Activated CD4-positive, alpha-beta T cell treated with anti-CD3 and anti-CD28 coated beads, Interleukin-2, amount 10 ng/mL, durations not matched to agents 7 days and 5 days (primary cell): ENCODE measurements at places on chromosomes 7 and 10.

DNA sequence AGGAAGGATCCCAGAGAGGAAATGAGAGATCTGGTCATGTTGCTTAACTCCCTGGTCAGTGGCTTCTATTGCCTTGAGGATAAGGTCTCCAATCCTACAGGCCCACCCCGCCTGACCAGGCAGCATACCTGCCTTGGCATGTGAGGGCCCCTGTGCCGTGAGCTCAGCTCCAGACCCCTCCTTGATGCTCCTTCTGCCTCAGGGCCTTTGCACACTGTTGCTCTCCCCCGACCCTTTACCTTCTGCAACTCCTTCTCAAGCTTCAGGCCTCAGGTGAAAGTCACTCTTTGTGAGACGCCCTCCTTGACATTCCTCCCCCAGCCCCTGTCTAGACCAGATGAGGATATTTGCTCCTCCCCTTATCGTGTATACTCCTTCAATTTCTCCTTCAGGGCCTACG lies 62.8 kb downstream of the FAM241B start:
- DNase-seq: no peak

DNA sequence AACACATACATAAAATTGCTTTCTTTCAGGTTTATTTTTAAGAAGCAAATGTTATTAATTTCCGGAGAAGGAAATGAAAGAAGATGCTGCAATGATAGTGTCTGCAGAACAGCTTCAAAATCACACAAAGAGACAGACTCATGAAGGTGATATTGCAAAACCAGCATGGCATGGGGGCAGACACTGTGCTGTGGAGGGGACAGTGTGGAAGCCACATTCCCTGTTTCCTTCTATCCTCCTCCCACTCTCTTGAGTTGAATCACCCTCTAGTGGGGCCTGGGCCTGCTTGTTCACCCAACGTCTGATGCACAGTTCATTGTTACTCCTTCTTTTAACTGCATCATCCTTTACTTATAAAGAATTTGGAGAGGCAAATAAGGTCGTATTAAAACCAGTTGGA lies 104.0 kb upstream of the INSIG1 start:
- DNase-seq: no peak

DNA sequence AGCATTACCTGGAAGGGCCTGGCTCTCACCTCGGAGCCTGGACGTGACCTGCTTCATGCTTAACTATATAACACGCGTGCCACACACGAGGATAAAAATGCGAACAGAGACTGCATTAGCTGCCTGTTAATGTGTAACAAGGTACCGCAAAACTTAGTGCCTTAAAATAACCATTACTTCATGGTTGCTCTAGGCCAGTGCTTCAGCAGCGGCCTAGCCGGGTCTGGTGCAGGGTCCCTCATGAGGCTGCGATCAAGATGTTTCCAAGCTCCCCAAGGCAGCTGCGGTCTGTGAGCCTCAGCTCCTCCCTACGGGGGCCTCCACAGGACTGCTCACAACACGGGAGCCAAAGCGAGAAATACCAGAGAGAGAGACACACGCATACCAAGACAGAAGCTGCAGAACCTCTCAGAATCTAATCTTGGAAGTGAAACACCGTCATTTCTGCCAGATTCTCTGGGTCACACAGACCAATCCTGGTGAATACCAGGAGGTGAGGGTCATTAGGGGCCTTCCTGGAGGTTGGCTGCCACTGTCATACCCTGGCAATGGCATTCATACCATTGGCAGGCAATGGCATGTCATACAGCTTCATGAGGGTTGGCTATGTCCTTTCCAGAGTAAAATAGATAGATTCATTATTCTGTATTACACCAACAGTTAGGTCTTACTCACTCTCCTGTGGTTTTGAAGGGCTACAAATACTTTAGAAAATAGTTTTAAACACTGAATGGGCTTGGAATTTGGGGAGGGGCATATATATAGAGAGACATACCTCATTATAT lies 94.5 kb downstream of the HIPK2 start:
- no peak for DNase-seq

DNA sequence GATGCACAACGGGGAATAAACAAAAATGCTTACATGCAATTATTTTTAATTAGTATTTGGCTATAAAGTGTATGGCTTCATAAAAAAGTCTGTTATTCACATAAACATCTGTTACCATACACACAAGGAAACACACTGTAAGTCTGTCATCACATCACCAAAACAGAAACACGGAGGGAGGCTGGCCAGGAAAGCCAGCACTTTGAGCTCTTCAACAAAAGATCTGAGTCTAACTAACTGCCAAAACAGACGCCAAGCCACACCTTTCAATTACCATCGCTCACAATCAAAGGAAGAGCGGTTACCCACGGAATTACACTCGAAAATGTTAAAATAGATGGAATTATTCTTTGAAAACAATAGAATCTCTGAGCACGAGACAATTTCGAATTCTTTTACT lies 49.2 kb upstream of the MGMT start:
- no peak for DNase-seq

- DNase-seq: no peak
These were observed 80.5 kb upstream of the TAS2R16 start for GRCh38 chr7:123075838-123076467.

GRCh38 chr7:75725306-75725705 lies 13.4 kb downstream of the HIP1 start:
- no peak for DNase-seq

DNA sequence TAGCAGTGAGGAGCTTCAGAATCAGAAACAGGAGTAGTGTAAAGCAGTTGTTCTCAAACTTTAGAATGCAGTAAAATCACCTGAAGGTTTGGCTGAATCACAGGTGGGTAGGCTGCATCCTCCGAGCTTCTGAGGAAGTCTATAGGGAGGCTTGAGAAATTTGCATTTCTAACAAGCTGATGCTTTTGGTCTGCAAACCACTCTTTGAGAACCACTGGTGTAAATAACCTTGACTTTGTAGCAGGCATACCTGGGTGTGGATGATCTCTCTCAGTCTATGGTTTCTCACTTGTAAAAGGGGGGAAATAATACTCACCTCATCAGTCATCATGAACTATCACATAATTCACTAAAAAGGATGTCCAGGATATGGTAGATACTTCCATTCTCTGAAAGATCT lies 118.1 kb downstream of the SRI start:
- DNase-seq: no peak
